ENCODE measurements at places on chromosomes 7 and 10.

- DNase-seq: no peak
Measured at GRCh38 chr7:531777-532176, 12.1 kb upstream of the PDGFA start.

DNA sequence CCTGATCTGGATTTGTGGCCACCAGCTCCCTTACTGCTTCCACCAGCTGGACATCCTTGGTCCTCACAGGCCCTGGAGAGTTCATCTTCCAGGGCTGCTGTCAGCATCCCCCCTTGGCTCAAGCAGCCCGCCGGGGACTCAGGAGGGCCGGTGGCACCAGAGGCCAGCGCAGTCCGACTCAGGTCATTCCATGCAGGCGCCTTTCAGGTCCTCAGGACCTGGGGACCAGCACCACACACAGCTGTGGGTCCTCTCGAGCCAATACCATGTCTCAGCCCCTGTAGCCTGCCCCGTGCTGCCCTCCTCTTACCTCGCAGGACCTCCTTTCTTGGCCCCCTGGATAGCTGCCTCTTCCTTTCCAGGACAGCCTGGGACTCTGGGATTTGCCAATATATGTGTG is 145.5 kb downstream of the BMS1 start:
- no peak for DNase-seq

DNA sequence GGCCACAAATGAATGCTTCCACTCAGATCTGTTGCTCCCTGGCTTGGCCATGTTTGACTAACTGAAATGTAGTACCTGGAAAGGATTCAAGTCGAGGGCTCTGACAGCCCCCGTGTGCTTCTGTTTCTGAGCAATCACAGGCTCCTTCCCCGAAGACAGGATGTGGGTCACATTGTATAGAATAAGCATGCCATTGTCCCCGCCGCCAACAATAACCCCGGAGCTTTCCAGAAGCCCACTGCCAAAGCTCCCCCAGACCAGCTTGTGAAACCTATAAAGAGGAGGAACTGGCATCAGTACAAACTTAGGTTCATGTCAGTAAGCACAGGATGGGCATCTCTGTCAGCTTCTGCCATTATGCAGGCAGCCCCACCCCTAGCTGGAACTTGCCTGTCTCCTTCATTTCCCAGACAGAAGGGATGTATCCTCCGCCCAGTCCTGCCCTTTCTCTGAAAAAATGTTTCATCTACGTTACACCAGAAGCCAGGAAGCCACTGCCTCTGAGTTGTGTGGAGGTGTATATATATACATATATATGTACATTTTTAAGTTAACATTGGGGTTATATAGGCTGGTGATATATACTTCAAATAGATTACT is 10.3 kb downstream of the SEC31B start:
- no peak for DNase-seq

DNA sequence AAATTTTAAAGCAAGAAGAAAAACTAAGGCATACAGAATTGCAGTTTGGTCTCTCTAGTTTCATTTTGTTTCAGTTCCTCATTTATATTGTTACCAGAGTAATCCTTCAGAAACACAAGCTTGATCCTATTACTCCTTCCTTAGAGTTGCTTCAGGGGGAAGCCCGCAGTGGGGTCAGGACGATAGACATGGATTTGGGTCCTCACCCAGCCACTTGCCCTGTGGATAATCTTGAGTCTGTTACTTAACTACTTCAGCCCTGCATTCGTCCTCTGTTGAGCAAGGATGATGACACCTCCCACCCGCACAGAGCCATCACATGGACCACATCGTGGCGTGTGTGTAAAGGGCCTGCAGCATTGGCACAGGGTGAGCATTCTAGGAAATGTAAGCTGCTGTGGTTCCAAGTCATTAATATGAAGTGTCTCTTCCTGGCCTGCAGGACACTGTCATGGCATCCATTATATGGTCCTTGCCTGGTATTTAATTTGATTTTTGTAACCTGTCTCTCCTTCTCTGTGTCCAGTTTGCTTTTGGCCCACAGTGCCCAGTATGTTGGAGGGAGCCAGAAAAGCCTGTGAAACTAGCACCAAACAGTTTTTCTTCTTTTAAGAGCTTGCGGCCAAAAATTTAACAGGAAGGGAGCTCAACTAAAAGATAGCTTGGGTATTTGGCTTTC is 111.2 kb downstream of the EEPD1 start:
- peak; percentile 51 for DNase-seq

- no peak for DNase-seq
Measured at GRCh38 chr7:82741493-82741892, 297.9 kb upstream of the CACNA2D1 start.
